NCI-H1694 (cell line): ENCODE measurements at places on chromosomes 5 and 9.

DNA sequence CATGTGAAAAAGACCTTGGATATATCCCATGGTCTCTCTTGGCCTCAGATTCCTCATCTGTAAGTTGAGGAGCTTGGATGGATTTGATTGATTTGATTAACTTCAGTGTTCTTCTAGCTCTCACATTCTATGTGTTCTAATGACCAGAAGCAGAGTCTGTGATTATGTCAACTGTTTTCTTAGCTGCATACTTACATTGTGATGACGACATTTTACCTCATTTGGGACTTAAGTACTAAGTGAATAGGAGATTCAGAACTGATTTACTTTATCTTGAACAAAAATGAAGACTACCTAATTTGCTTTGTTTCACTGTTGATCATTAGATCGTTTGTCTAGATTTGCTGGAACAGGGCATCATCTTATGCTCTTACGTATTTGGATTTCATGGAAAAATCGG, 427.7 kb downstream of the SH3GL2 start:
- no peak for DNase-seq

DNA sequence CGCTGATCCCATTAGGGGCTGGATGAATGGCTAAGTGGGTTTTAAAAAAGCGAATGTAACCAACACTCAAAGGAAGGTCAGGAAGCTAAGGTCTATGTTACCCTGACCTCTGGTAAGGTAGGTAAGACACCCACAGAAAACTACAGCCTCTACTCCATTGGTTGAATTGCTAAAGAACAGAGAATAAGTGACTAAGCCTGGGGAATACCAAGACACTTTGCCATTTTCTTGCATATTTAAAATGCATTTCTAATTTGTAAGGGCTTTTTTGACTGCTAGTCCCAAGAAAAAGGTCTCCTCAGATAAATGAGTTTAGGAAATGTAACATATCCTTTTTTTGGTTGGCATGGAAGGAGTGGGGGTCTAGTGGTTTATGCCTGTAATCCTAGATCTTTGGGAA, 368.7 kb downstream of the BNC2 start:
- DNase-seq = no peak

- peak; percentile 9 for DNase-seq
Measured at GRCh38 chr9:92140074-92140753, 25.0 kb upstream of the SPTLC1 start.

GRCh38 chr9:68973619-68974018, 40.3 kb downstream of the PRKACG start:
- no peak for DNase-seq

GRCh38 chr5:103211576-103212561, 46.7 kb upstream of the MACIR start:
- DNase-seq = no peak

GRCh38 chr5:68148096-68148495, 67.5 kb upstream of the PIK3R1 start:
- DNase-seq = no peak

DNA sequence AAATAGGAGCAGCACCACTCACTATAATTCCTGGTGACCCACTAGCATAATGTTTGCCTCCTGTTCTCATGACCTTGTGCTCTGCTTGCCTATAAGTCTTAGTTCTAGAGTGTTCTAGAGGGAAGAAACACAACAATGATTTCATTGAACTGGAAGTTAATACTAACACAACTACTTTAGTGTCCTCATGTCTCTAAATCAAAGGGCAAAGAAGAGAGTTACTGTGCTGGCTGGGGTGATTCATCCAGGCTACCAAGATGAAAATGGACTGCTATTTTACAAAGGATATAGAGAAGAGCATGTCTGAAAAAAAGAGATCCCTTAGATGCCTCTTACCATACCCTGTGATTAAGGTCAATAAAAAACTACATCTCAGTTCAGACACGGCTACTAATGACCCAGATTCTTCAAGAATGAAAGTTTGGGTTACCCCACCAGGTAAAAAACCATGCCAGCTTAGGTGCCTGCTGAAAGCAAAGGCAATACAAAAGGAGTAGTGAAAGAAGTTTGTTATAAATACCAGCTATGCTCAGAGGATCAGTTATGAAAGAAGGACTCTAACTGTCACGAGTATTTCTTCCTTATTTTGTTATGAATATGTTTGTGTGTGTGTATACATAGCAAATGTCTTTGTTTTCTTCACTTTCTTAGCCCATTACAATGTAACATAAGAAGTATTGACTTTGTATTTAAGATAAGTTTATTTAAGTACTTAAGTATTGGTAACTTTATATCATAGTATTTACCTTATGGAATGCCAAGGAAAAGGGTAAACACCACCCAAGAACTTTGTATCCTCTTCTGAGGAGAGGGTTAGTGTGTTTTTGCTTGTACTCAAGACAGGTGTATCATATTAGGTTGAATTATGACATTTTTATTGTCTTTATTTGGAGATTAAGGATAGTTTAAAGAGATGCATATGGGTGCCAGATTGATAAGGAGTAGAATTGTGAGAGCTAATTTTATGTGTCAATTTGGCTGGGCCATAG, 314.1 kb upstream of the PTGER4 start:
- DNase-seq = no peak

GRCh38 chr5:126277762-126278161, 145.4 kb upstream of the GRAMD2B start:
- no peak for DNase-seq

DNA sequence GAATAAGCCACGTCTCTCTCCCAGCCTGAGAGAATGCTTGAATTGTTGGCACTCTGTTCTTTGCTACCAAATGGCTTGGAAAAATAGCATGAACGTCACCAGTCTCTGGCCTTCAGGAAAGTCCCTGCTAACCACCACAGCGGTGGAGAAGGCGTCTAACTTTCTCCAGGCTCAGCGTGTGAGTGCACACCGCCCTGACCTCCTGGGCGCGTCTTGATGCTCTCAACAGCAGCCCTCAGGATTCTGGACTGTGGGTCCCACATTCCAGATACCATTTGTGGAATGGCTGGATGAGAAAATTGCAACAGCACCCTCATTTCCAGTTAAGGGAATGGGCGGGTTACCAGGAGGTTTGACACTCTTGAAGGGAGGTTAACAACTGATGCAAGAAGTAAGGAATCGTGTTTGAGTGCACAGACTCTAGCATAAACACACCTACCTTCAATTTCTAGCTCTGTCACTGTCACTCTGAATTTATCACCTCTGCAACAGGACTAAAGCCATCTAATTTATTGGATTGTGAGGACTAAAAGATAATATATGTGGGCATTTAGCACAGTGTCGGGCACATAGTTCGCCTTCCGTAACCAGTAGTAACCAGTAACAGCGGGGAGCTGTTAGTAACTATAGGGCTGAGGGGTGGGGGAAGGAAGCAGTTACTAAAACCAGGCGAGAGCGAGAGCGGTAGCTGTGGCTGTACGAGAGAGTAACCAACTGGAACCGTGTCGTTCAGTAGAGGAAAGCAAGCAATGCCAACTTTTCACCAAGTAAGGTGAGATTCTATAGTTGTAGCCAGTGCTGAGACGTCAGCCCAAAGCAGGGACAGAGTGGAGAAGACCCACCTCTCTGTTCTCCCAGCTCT, 807 bp upstream of the PLGRKT start:
- no peak for DNase-seq

DNA sequence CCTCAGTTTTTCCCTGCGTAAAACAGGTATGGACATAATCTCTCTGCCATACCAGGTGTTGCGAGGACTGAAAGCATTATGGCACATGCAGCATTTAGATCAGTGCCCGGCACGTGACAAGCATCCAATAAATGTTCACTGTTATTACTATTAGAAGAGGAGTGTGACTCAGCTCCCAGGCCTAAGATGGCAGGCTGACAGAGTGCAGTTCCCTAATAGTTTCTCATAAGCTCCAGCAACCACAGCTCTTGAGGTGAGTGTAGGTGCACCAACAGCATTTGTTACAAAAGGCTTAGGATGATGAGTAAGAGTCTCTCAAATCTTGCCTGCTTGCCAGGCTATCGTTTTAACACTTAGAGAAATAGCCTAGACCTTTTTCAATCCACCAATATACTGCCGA, 28.9 kb upstream of the GLIS3 start:
- DNase-seq = no peak

DNA sequence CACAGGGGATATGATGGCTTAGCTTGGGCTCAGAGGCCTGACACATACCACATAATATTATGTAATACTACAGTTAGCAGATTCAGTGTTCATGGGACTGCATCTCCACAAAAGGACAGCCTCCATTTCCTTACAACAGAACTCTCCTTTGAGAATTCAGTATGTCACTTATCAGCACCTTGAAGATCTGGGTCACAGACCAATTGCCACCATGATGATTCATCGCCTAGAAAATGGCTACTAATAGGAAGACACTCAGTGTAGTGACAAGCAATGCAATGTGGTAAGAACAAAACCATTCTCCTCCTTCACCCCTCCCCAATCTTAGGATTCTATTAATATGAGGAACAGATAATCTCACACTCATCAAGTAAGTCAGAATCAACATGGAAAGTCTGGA, 38.7 kb upstream of the PRLR start:
- DNase-seq = no peak

DNA sequence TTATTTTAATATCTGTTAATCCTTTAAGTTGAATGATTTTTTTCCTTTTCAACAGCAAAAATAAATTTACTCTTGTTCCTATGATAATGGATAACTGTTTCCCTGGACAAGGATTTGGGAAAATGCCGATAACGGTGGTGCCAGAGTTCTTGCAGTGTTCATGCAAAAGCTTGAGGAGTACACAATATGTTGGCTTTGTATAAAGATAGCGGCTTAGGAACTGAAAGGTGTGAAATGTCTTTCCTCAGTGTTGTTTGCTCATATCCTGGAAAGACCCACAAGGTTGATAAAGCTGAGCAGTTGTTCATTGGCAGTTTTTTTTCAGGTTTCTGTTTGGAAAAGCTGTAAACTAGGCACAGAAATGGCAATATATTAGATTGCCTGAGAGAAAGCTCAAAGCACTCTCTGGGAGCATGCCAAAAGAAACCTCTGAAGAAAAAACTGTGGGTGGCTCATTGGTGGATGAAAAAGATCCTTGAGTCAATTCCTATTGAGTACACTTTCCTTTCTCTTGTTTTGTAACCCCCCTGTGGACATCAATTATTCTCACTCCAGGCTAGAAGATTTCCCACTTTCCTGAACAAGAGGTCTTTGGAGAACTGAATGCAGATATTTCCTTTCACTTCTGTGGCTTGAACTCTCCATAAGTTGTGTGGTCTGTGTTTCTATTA, 117.2 kb upstream of the RGMB start:
- no peak for DNase-seq

DNA sequence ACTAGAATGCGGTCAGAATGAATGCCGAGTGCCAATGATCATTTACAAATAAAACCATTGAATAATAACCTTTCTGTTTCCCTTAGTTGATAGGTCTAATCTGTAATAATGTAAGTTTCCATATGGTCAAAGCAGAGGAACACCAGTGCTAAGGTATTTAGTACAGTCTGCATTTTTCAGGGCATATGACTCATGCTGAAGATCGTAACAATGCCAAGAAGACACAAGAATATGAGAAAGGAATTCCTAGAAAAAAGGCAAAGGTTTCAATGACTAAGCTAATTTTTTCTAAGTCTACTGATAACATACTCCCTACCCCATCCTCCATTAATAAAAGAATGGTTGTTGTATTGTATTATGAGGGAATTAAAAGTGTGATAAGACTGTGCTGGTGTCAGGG, 2.8 kb downstream of the OR1L8 start:
- no peak for DNase-seq

GRCh38 chr5:6652025-6652424, 18.8 kb downstream of the SRD5A1 start:
- no peak for DNase-seq

GRCh38 chr9:97367729-97368128, 44.2 kb upstream of the TDRD7 start:
- no peak for DNase-seq

GRCh38 chr5:96245140-96246091, 187.6 kb downstream of the PCSK1 start:
- DNase-seq = no peak

GRCh38 chr5:64958757-64959391, 190.1 kb downstream of the CWC27 start:
- peak; percentile 8 for DNase-seq

- DNase-seq = no peak
Measured at GRCh38 chr5:139877129-139877597, 81.6 kb downstream of the PSD2 start.

DNA sequence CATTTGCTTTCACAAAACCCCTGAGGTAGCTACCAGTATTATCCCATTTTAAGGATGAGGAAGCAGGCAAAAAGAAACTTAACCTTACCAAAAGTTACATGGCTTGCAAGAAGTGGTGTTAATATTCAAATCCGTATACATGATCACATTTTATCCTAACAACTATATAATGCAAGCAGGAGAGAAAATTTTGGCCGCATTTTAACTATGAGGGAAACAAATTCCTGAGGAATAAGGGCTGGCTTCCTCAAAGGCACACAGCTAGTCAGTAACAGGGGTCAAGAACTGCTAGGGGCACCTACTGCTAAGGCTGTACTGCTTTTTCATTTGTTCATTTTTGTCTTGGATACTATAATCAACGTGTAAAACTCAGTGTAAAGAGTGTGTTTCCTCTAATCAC, 81.0 kb downstream of the LHFPL2 start:
- DNase-seq = no peak

- no peak for DNase-seq
Measured at GRCh38 chr9:108439947-108440346, 415.8 kb downstream of the ACTL7B start.

DNA sequence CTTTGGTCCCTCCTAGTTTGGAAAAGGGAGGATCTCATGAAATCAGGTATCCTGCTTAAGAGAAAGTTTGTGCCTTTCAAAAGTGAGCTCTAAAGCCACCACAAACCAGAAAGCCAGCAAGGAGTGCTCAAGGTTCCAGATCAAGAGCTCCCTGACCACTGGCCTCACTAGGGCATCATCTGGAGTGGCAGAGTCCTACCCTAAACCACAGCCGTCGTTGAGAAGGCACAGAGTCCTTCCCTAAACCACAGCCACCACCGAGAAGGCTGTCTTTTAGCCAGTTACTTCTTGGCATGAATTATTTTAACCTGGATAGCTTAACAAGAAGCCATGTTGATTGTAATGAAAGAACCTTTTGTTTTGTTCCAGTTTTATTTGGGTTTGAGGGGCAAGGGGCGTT, 102.9 kb downstream of the FRMD3 start:
- no peak for DNase-seq

DNA sequence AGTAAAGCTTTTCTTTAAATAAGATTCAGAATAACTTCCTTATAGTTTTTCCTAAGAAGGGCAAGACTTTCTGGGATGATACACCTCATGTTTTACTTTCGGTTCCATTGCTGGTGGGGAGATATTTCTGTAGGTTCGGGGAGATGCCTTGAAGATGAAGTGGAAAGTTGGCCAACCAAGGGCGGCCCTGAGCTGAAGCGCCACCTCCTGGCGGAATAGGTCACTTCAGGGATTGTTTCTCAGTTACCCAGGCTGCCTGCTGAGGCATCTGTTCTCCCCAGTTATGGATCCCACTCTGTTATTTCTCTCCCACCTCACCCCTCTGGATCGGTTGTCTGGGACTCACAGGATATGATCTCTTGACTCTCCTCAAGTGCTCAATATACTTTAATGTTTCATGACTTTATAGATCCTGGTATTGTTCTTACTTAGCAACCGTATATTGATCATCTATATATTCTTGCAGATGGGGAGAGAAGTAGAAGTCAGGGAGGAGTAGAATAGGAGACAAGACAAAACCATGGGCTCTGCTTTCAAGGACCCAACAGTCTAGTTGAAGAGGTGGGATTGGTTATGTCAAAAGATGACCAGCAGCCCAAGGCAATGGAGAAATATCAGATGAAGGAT, 23.4 kb downstream of the MEGF10 start:
- DNase-seq = no peak
